Posterior vena cava (tissue), 2 donors: ENCODE measurements at places on chromosomes 7 and 10. TPM values are rescaled to one million over a fixed set of nuclear protein-coding genes. Genes with fewer than 3 reads are reported as not detected.
A peak's percentile ranks its signal among the peaks of the same experiment; 100 is the strongest.

CDHR3 gene
- total RNA-seq: 3.7 TPM

RBP3 gene
- not detected for total RNA-seq

OR6B1 gene
- not detected for total RNA-seq

CTTNBP2 gene
- total RNA-seq: 7.9 TPM

ASAH2 gene
- total RNA-seq: 2.6 TPM

MSMB gene
- not detected for total RNA-seq

SLC39A12 gene
- total RNA-seq: 0.10 TPM

NRAP gene
- total RNA-seq: not detected

- no peak for DNase-seq
Observed at GRCh38 chr7:22572292-22572691, 72.3 kb upstream of the STEAP1B start.

DNA sequence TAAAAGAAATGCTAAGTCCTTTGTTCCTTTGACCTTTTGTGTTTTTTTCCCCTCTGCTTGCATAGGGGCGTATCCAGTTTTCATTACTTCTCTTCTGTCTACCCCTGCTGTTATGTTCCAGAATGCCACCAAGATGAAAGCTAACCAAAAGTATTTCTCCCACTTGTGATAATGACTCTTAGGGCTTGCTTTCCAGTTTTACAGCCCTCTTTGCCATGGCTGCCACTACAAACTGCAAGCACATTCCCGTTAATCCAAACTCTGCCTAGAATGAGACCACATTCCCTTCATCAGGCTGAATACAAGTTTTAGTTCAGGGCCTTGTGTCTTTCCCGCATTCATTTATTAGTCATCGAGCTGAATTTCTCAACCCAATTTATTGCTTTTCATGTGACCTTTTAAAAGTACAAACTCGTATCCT lies 23.6 kb upstream of the CD36 start:
- no peak for DNase-seq

DNA sequence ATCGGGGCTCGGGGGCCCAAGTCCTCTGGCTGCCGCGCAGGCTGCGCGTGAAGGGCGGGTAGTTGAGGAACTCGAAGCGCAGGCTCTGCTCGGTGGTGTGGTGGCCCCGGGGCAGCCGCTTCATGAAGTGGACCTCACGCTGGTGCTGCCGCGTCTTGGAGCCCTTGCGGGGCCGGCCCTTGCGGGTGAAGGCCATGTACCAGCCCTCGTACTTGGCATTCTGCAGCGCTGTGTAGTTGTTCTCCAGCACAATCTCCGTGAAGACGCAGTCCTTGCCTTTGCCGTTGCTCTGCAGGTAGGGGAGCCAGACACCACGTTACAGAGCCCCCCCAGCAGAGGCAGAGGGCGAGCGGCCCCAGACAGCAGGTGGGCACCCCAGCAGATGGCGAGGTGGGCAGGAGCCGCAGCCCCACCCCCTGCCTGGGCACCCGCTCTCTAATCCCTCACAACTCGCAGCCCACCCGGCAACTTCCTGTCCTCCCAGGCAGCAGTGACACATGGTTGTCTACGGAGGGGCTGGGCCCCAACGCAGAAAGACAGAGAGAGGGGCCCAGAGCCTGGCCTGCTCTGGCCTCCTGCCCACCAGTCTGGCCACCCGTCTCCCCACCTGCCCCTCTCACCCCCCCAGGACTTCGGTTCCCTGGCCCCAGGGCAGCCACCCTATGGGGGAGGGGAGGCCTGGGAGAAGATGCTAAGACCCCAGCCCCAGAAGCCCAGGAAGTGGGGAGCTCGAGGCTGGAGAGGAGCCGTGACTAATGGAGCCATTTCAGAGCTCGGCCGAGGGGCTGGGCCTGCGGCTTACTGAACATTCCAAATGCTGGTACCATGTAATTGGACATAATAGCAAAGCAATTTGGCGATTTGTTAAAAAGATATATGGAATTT lies 5.3 kb downstream of the FGF8 start:
- DNase-seq: no peak

- no peak for DNase-seq
Observed at GRCh38 chr10:58275908-58276307, 6.9 kb downstream of the CISD1 start.

DNA sequence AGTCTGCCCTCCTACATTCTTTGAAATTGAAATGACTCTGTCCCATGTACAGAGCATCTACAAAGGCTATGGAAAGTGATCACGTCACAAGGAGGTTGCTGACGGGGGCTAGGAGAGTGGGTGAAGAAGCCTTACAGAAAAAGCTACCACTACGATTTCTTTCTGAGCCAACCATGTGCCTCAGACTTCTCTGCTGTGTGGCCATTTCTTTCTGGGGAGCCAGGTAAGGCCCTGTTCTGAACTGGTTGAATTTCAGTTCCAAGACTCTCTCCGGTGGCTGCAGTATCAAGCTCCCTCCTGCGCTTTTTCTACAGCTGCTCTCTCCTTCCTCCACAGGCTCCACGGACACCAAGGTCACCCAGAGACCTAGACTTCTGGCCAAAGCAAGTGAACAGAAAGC lies 112.5 kb upstream of the PRSS1 start:
- no peak for DNase-seq

- DNase-seq: no peak
Observed at GRCh38 chr10:104253106-104253505, 1.6 kb upstream of the GSTO1 start.

DNA sequence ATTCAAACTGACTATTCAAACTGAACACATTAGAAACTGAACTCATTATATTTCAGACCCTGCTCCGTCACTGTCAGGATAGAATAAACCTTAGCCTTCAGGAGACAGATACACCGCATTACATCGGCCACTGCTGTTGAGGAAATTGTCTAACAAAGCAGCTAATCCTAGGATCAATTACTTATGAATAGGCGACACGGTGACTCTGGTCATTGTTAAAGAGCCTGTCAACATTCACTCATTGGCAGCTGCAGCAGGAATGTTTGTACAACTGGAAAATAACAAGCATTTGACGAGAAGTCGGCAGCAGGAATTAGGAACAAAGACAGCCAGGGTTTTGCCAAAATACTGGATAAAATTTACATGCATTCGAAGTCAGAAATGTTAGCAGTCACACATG lies 112.0 kb upstream of the MKX start:
- DNase-seq: no peak

GRCh38 chr7:110090110-110090820 lies 1000.7 kb upstream of the LRRN3 start:
- peak; percentile 76 for DNase-seq

DNA sequence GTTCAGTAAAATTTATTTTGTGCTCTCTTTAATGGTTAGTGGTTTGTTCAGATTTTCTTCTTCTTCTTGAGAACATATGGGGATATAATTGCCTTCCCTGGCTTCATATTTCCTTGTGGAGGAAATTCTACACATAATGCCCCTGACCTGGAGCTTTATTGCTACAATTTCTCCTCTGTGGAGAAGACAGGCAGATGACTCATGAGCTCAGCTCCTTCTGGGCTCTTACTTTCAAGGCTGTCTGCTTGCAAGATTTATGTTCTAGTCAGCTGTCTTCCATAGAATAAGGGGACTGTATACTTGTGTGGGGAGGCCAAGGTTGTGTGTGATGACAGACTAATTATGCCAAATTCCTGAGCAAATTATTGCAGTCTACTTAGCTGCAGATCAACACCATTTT lies 1.6 kb downstream of the LRRD1 start:
- DNase-seq: no peak

DNA sequence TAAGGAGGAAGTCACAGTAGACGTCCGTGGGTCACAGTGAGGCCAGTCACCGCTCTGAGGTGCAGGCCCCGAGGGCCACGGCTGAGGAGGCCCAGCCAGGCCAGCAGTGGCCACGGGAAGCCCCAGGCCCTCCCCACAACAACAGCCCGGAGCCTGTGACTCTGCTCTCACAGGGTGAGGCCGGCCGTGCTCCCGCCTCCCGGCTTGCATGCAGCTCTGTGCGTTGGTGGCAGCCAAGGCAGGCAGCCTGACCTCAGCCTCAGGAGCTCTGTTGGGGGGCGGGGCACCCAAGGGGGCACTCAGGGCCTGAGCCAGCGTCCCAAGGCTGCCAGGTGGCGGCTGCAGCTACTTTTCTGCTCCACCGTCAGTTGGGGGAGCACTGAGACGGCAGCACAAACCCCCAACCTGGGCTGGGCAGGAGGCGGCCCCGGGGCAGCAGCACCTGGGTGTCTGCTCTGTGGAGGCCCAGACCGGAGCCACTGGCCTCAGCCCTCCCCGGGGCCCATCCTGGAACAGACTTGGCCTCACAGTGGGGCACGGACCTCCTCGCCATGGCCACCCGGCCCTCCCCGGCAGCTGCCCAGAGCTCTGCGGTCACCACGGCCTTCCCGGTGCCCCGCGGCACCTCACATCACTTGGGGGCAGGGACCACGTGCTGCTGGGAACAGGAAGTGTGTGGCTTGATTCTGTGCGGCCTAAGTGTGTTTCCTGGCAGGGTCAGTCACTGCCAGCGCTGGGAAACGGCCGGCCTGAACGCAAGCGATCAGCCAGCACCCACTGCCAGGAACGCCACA lies 13.3 kb downstream of the CYP2W1 start:
- no peak for DNase-seq

GRCh38 chr7:140667476-140667875 lies 5.3 kb upstream of the ADCK2 start:
- no peak for DNase-seq

DNA sequence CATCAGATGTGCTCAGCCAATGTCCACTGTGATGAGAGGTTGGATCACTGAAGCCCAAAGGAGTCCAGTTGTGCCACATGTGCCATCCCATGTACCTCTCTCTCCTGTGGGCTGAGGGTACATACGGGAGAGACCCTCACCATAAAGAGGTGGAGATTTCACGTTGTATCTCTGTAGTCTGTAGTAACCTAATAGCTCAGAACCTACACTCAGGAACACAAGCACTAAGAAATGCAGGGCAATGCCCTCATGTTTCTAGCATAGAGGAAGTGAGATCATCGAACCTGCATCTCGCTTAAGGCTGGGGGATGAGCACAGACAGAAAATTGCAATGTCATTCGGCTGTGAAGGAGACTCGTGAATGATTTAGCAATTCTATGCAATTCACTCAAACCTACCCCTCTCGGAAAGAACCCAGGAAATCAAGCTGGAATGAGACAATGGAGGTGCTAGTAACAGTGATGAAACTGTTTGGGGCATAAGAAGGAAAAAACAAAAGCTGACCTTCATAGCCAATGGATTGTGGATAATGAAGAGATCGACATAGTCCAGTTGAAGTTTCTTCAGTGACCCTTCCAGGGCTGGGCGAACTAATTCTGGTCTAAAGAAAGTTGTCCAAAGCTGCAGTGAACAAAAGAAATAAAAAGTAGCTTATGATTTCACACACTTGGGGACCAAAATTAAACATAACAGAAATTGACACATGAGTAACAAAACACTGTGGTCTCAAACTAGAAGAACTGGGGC lies 80.3 kb upstream of the UCN3 start:
- DNase-seq: no peak

- DNase-seq: no peak
Observed at GRCh38 chr10:30489346-30489745, 55.4 kb downstream of the MAP3K8 start.

DNA sequence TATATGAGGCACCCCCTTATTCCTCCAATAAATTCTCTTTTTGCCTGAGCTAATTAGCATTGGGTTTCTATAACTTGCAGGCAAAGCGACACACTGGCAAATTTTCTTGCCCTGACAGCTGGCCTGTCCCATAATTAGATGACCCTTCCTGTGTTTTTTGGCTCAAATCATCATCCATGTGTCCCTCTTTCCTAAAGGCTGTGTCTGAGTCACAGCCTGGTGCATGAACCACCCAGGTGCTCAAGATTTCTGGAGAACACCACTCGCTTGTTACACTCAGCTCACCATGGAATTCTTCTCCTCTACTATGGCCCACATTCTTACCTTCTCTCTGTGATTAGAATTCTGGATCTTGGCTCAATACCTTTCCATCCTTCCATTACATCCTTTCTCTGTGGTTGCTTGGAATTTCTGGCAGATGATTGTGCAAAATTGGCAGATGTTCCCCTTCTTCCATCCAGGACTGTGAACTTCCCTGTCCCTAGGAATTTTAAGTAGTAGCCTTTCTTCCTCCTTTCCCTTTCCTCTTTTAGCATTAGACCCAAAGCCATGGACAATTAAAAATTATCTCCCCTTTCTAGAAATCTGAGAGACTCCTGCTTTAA lies 116.0 kb upstream of the ANKRD1 start:
- no peak for DNase-seq

DNA sequence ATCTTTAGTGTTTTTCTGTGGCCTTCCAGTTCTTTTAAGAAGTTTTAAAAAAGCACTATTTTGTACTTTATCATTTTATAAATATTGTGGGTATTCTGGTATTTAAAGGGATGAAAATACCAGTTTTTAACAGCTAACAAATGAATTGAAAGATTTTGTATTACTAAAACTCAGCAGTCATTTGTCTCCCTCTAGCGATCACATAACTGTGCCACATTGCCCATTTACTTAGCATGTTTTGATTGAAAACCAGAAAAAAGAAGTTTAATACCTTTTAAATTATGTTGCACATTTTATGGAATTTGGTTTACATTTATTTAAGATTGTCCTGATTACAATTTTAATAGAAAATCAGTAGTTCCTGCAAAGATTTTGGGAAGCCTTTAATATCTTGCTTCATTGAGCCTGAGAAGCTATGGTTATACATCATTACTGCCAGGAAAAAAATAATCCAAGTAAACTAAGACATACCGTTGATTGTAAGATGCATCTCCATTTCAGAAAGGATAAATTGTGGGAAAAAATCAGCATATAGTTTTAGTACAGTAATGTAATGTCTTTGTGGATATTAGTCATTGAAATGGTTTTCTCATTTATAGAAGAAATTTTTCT lies 34.9 kb downstream of the TAX1BP1 start:
- DNase-seq: no peak

DNA sequence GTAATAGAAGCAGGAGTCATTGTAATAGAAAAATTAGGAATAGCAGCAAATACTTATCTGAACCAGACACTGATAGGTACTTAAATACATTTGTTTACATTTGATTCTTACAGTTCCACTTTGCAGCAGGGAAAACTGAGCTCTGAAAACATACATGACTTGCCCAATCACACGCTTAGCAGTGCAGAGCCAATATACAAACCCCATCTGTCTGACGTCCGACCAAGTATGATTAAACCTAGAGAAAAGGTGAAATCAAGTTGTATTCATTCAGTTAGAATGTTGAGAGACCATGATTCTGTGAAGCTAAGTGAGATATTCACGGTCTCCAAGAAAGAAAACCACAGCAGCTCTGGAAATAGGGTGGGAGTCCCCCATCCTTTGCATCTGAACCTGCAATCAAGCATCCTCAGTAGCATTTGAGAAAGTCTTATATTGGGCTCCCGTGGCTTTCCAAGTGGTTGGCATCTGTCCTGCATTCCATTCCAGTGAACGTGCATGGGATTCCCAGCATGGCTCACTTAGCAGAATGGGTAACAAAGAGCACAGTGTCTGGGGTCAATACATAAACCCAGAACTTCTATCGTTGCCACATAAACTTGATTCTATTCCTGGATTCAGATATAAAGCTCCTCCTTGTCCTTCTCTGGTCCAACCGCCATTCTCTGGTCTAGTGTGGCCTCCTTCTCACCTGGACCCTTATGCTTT lies 148.7 kb upstream of the RSU1 start:
- DNase-seq: no peak
